ENCODE measurements at places on chromosomes 12 and 14.

DNA sequence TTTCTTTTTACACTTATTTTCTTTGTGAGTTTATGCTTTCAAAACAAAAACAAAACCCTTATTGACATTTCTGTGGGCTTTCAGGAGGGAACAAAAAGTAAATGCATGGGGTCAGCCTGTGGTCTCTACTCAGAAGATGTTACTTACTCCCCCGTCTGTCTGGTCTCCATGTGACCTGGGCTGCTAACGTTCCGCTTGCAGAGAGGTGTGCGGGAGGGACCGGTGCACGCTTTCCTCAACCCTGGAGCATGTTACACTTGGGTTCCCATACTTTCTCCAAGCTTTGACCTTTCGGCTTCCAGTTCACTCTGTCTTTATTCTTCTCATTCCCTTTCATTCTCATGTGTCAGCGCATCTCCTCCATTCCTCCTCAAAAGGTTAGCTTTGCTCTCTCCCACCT is 36.5 kb downstream of the ZC3H14 start:
- no peak for DNase-seq

GRCh38 chr12:95538006-95538405 is 13.3 kb downstream of the USP44 start:
- DNase-seq = no peak

- peak; percentile 91 for DNase-seq
Measured at GRCh38 chr12:6062757-6063735, 61.4 kb downstream of the VWF start.

- DNase-seq = no peak
Measured at GRCh38 chr12:116495260-116495659, 63.9 kb upstream of the MAP1LC3B2 start.

DNA sequence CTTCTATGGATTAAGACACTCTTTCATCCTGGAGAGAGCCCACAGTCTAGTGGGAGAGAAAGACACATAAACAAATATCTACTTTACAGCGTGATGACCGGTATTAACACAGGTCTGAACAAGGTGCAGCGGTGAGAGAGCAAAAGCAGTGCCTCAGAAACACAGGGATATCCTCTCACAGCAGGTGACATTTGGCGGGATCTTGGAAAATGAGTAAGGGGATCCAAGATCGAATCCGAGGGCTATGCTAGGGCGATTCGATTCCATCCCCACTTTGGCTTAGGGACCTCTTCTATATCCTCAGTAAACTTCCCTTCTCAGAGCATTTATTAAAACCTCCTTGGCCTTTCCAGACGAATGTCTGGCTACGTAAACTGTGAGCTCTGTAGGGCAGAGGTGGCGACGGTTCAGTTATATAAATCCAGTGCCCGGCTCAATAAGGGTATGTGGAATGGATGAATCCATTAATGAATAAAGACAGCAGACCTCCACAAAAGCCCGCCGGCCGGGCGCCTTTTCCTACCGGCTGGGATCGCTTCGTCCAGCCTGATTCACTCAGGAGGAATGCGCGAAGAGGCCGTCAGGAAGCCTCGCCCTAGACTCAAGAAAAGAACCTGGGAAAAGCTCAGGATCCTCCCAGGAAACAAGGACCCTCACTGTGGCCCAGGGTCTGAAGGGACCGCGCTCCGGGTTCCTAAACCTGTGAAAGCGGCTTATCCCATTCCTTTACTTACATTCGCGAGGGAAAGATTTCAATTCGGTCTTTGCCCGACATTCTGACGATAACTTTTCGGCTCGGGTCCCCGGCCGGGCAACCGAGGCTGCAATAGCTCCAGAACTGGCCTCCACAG is 455 bp downstream of the ATP6V1D start:
- no peak for DNase-seq

DNA sequence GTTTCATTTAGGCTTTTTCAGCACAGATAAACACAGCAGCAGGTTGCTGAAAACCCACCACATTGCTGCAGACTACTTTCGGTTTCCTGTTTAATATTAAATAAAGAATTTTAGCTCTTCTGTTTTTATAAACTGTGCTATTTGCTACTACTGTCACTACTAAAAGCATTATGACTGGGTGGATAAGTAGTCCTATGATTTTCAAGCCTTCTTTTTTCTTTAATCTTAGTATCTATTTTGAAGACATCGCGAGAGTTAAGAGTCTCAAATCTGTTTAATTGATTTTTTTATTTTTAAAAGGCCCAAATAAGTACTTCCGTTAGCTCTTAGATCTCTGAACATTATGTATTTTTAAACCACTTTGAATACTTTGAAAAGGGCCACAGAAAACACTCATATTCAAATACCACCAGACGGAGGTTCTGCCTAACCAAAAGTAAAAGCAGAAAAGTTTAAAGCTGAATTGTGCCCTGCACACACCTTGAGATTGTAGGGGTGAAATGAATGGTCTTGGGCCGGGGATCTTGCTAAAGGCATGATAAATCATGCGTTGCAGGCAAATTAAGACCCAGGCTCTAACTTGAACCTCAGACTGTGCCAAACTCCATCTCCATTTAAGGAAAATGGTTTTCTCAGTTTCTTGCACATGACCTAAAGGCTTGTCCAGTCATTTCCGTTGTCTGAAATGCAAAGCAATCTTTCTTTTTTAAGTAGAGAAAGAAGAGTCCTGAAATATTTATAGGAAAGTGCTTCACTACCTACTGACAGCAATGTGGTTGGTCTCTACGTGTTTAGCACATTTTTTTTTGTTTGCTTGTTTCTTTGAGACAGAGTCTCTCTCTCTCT is 13.6 kb upstream of the FOXN3 start:
- no peak for DNase-seq

- no peak for DNase-seq
Measured at GRCh38 chr12:68572661-68573060, 38.0 kb upstream of the RAP1B start.

DNA sequence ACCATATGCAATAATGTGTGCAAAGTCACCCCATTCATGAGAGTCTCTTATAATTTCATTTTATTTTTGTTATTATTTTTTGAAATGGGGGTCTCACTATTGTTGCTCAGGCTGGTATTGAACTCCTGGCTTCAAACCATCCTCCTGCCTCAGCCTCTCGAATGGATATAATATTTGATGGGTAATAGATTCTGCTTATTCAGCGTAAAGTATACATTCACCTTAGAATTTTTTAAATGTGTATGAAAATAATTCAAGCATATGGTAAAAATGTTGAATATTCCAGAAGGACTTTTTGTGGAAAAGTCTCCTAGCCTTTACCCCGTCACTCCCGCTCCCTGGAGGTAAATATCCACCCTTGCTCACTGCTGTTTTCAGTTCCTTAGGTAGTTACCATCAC is 23.4 kb upstream of the SSPN start:
- no peak for DNase-seq

DNA sequence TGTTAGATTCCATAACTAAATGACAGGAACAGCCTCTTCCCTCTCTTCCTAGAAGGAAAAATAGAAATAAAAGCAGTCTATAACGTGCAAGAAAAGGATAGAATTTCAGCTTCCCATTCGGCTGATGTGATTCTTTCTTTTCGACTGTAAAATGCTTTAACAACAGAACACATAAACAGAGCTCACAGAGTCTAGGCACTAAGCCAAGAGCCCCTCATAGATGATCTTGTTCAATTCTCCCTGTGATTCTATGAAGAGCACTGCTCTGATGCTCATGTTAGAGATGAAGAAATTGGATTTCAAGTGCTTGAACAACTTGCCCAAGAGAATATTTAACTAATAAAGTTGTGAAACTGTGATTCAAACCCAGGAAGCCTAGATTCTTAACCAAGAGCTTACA is 232.7 kb downstream of the RPAP3 start:
- no peak for DNase-seq

GRCh38 chr12:131408036-131408365 is 302.9 kb upstream of the SFSWAP start:
- DNase-seq = no peak

DNA sequence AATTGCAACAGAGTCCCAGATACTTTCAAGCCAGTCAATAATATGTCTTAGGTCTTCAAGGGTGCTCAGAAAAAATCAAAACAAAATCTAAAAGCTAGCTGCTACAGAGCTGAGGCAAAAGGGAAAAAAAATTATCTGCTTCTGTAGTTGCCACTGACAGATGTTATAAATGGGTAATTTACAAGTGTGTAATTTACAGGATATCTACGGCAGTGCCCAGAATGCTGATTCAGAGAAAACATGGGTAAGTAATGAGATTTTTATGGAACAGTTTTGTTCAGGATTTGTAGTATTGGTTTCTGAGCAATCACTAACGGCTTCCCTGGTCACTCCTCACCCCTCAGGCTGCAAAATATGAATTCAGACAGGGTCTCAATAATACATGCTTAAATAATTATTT is 234.1 kb downstream of the GALC start:
- DNase-seq = no peak

- no peak for DNase-seq
Measured at GRCh38 chr12:14614704-14615121, 47.0 kb upstream of the PLBD1 start.

DNA sequence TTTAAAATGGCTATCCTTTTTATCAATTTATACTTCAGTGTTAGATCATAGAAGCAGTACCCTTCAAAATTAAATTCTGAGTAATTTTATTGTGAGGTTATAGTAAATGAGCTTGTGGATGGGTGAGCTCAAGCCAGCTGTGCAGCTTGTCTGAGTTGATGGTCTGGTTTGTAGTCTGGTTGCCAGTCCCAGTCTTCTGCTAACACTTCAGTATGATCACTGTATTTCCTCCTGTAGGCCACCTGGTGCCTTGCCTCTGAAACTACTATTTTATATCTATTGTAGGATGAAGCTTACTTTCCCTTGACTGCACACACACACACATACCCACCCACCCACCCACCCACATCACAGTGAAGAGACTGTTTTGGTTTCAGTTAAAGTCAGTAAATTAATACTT is 496.4 kb downstream of the PCNX1 start:
- peak; percentile 30 for DNase-seq

- no peak for DNase-seq
Measured at GRCh38 chr14:24542346-24542936, 33.6 kb downstream of the CTSG start.

GRCh38 chr12:2513141-2514037 is 281.4 kb upstream of the FKBP4 start:
- no peak for DNase-seq

- no peak for DNase-seq
Measured at GRCh38 chr14:76955575-76956315, 72.8 kb downstream of the IRF2BPL start.

- no peak for DNase-seq
Measured at GRCh38 chr12:128698301-128698972, 125.3 kb downstream of the SLC15A4 start.

DNA sequence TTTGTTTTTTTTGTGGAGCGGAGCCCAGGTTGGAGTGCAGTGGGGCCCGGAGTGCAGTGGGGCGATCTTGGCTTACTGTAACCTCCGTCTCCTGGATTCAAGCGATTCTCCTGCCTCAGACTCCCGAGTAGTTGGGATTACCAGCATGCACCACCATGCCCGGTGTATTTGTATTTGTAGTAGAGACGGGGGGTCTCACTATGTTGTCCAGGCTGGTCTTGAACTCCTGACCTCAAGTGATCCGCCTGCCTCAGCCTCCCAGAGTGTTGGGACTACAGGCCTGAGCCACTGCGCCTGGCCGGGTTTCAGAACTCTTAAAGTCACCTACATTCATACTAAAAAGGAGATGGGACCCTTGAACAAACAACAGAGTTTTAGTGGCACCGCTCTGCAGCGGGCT is 52.7 kb downstream of the KRT80 start:
- no peak for DNase-seq

DNA sequence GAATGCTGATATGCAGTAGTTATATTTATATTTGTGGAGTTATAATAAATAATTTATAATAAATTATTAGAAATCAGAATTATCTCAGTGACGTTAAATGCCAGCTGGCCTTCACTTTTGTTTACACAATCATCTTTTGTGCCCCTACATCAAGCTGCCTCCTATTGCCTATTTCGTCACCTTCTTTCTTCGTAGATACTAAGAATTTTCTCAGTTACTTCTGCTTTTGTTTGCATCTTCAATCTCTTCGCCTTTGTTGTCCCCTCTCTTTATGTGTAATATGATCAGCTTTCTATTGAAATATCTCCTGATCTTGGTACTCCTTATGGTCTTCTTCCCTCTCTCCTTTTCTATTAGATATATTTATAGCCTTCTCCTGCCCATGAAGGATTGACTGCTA is 197.0 kb downstream of the ERC1 start:
- DNase-seq = no peak

- DNase-seq = no peak
Measured at GRCh38 chr12:105083551-105084105, 630 bp downstream of the ALDH1L2 start.

DNA sequence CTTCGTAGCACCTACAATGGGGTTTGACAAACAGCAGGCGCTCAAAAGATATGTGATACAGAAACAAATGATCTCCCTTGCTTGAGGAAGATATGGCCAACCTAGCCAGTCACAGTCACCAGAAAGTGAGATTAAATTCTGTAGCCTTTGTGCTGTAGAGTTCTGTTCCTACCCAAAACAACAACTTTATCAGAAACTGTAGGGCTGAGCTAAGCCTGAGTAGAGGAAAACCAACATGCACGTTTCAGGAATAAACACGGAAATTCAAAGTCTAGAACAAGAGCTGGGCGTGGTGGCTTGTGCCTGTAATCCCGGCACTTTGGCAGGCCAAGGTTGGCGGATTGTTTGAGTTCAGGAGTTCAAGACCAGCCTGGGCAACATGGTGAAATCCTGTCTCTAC is 23.0 kb downstream of the AICDA start:
- no peak for DNase-seq

GRCh38 chr14:73663548-73664212 is 18.9 kb downstream of the DNAL1 start:
- DNase-seq = no peak

- no peak for DNase-seq
Measured at GRCh38 chr12:52496054-52496453, 3.0 kb upstream of the KRT6A start.

DNA sequence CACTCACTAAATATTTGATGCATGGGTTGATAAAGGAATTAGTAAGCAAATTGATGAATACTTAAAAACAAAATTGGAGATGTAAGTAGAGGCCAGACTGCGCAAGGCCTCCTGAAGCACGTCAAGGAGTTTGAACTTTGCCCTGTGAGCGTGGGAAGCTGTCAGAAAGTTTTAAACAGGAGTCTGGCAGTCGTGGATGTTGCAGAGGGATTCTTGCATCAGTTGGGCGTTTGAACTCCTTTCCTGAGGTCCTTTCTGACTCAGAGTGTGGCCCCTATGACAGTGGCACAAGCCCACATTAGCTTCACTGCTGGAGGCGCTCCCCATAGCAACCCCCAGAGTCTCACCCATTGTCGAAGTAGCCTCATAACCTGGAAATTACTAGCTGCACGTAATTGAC is 17.9 kb upstream of the IL22 start:
- no peak for DNase-seq

- DNase-seq = no peak
Measured at GRCh38 chr12:52082026-52082668, 2.6 kb downstream of the SMIM41 start.
